ENCODE measurements at places on chromosomes 4 and X. TPM values are rescaled to one million over a fixed set of nuclear protein-coding genes. Genes with fewer than 3 reads are reported as not detected.

The AFP gene
- not detected for total RNA-seq

The ZFP92 gene
- total RNA-seq, result 0.57 TPM

The SHISA3 gene
- total RNA-seq, result 0.64 TPM

- H3K27me3 ChIP-seq, result no peaks in the 10 kb centered on the region
- no peaks in the 10 kb centered on the region for H3K36me3 ChIP-seq
- no peak for DNase-seq
- no peak overlapping the region for H3K4me3 ChIP-seq
- no peaks in the 10 kb centered on the region for H3K4me1 ChIP-seq
These were observed 172.5 kb downstream of the PCDH18 start for GRCh38 chr4:137359691-137360315.

- no peaks in the 10 kb centered on the region for H3K36me3 ChIP-seq
- no peak for DNase-seq
- H3K27me3 ChIP-seq, result no peaks in the 10 kb centered on the region
- no peak overlapping the region for H3K27ac ChIP-seq
- no peaks in the 10 kb centered on the region for H3K4me1 ChIP-seq
These were observed 19.7 kb downstream of the ZFP42 start for GRCh38 chr4:188015025-188015940.

DNA sequence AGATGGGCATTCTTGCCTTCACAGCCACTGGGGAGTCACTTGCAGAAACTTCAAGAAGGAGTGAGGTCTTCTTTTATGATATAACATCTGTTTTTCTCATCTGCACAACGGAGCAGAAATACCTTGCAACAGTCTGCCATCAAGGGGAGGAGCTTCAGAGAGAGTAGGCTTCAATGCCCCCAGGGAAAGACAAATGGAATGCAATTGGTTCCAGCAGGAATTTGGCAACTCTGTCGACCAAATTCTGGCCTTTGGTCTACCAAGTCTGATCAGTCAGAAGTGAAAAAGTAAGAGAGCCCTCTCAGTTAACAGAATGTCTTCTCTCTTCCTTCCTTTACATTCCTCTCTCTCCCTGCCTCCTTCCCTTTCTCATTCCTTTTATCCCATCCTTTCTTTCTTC is 229.3 kb downstream of the IDS start:
- no peaks in the 10 kb centered on the region for H3K27me3 ChIP-seq
- H3K27ac ChIP-seq, result no peak overlapping the region
- DNase-seq, result no peak
- no peak overlapping the region for H3K4me3 ChIP-seq

- H3K36me3 ChIP-seq, result no peaks in the 10 kb centered on the region
- DNase-seq, result no peak
- H3K4me1 ChIP-seq, result no peaks in the 10 kb centered on the region
- no peak overlapping the region for H3K27ac ChIP-seq
- no peak overlapping the region for H3K4me3 ChIP-seq
These were observed 558.2 kb downstream of the ZNF674 start for GRCh38 chrX:45986971-45987370.

- H3K27ac ChIP-seq, result no peak overlapping the region
- no peaks in the 10 kb centered on the region for H3K36me3 ChIP-seq
- H3K27me3 ChIP-seq, result no peaks in the 10 kb centered on the region
- DNase-seq, result no peak
These were observed 222.5 kb downstream of the AFF2 start for GRCh38 chrX:148722966-148723365.

DNA sequence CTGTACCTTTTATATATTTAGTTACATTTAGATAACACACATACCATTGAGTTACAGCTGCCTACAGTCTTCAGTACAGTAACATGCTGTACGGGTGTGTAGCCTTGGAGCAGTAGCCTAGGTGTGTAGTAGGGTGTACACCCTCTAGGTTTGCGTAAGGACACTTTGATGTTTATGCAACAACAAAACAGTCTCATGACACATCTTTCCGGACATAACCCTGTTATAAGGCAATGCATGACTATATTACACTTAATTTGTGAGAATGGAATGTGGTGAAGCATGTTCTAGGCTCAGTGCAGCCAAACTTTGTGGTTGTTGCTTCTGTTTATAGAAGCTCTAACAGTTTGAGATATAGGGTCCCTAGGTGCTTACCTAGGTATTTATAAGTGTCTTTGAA is 65.4 kb downstream of the SPRY1 start:
- no peaks in the 10 kb centered on the region for H3K36me3 ChIP-seq
- H3K27ac ChIP-seq, result no peak overlapping the region
- H3K27me3 ChIP-seq, result no peaks in the 10 kb centered on the region
- H3K4me1 ChIP-seq, result no peaks in the 10 kb centered on the region
- H3K4me3 ChIP-seq, result no peak overlapping the region

GRCh38 chr4:169968999-169969398 is 57.2 kb downstream of the MFAP3L start:
- no peak overlapping the region for H3K4me3 ChIP-seq
- no peaks in the 10 kb centered on the region for H3K4me1 ChIP-seq
- no peaks in the 10 kb centered on the region for H3K27me3 ChIP-seq
- no peak for DNase-seq
- H3K36me3 ChIP-seq, result no peaks in the 10 kb centered on the region

- no peak overlapping the region for H3K4me3 ChIP-seq
- no peaks in the 10 kb centered on the region for H3K27me3 ChIP-seq
- H3K27ac ChIP-seq, result peak overlapping the region; percentile 80
- peaks cover 41% of the 10 kb centered on the region for H3K4me1 ChIP-seq
These were observed 112.7 kb downstream of the BCOR start for GRCh38 chrX:39985071-39985470.

DNA sequence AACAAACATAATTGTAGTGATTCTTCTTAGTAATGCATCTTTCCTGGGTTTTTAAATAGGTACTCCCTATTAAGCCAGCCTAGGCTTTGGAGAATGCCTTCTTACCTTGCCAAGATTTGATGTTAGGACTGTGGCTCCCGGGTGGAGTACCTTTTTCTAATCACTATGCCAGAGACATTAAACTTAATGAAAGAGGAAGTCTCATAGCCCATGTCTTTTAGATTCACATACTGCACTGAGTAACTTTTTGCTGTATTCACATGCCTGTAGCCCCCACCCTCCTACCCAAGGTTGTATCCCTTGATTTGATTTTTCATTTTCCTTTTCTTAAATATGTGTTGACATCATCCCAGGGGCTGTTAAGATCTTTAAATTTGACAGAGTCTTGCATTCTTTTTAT is 104.2 kb upstream of the TLR2 start:
- no peaks in the 10 kb centered on the region for H3K27me3 ChIP-seq
- H3K4me1 ChIP-seq, result no peaks in the 10 kb centered on the region
- DNase-seq, result no peak
- H3K27ac ChIP-seq, result no peak overlapping the region

DNA sequence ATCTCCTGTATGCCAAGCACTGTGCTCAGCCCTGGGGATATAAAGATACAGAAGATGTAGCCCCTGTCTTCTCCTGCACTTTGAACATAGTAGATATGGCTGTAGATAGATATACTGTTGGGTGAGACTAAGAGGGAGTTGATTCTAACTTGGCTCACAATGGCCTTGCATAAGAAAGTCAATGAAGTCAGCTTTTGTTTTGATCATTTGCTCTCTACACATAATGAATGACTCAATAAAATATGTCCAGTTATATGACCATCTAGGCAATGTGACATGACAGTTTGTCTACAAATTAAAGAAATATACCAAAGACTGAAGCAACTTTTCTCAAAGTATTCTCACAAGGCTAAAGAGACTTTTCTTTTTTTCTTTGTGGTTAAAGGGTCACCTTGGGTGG is 147.6 kb upstream of the DIPK2B start:
- H3K36me3 ChIP-seq, result no peaks in the 10 kb centered on the region
- H3K27ac ChIP-seq, result no peak overlapping the region
- H3K4me3 ChIP-seq, result no peak overlapping the region
- H3K27me3 ChIP-seq, result no peaks in the 10 kb centered on the region

DNA sequence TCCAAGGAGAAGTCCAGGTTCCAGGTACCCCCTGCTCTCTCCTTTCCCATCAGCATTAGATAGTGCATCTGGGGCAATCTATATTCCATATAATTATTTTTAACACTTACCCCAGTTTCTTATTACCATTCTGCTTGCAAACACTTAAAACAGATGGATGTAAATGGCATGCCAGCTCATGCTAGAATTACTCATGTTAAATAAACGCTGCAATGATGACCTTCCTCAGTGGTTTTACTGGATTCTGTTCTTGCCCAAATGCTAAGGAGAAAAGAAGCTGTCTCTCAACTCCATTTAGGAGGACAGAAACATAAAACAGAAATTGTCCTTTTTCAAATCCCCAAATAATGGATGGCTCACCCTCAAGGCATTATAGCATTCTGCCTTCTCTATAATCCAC is 161.1 kb downstream of the NLGN4X start:
- no peaks in the 10 kb centered on the region for H3K4me1 ChIP-seq
- H3K27ac ChIP-seq, result no peak overlapping the region
- H3K36me3 ChIP-seq, result no peaks in the 10 kb centered on the region
- H3K27me3 ChIP-seq, result no peaks in the 10 kb centered on the region
- no peak overlapping the region for H3K4me3 ChIP-seq
- no peak for DNase-seq

DNA sequence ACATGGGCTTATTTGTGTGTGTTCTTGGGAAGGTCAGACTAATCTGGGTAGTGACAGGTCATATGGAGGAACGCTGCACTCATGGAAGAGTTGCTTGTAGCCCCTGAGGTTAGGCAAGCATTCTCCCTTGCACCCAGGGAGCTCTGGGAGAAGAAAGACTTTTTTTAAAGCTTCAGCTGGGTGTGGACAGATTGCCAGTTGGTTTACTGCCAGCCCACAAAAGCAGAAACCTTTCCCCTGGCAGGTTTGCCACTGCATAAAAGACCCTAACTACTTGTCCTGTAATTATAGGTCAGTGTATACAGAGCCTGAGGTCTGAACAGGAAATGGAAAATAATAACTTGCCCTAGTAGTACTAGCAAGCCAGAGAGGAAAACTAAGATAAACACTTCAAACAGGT is 7.4 kb upstream of the NFKB1 start:
- no peak for DNase-seq
- no peak overlapping the region for H3K27ac ChIP-seq
- no peak overlapping the region for H3K4me3 ChIP-seq
- no peaks in the 10 kb centered on the region for H3K4me1 ChIP-seq
- H3K36me3 ChIP-seq, result no peaks in the 10 kb centered on the region

GRCh38 chr4:41579043-41579442 is 41.1 kb downstream of the LIMCH1 start:
- no peak overlapping the region for H3K4me3 ChIP-seq
- no peaks in the 10 kb centered on the region for H3K27me3 ChIP-seq
- no peaks in the 10 kb centered on the region for H3K36me3 ChIP-seq
- no peak overlapping the region for H3K27ac ChIP-seq

DNA sequence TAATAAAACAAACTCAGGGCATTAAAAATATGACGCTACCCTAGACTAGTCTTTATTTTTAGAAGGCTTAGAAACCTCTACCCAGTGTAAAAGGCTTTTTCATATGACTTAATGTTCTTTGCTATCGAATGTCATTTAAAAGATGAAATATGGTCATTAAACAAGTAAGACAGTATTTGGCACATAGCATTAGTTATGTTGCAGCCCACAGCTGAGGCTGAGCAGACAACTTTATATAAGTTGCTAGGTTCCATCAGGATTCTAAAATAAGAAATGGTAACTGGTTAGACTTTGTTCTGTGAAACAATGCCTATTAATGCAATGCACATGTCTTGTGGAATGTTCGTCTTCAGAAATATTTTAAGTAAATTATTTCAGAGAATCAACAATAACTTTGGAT is 10.4 kb upstream of the PRSS12 start:
- no peak overlapping the region for H3K4me3 ChIP-seq
- H3K36me3 ChIP-seq, result no peaks in the 10 kb centered on the region
- no peaks in the 10 kb centered on the region for H3K4me1 ChIP-seq
- H3K27me3 ChIP-seq, result no peaks in the 10 kb centered on the region
- DNase-seq, result no peak

DNA sequence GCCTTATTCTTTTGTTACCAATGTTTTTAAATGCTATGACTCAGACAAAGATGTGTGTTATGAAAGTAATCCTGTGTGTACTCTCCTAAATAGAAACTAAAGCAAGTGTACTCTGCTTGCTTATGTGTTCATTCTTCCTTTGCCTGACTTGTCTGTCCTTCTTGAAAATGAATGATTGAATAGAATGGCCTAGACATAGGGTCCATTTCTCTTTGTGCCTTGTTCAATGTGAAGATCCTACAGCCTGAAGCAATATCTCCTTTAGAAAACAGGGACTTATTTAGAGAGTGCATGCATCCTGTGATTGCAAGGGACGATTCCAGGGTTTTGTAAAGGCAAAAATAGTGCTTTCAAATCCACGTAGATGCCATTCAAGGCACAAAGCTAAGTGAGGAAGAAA is 343.6 kb upstream of the TACR3 start:
- H3K4me1 ChIP-seq, result no peaks in the 10 kb centered on the region
- H3K36me3 ChIP-seq, result no peaks in the 10 kb centered on the region
- H3K27me3 ChIP-seq, result no peaks in the 10 kb centered on the region
- no peak overlapping the region for H3K27ac ChIP-seq

DNA sequence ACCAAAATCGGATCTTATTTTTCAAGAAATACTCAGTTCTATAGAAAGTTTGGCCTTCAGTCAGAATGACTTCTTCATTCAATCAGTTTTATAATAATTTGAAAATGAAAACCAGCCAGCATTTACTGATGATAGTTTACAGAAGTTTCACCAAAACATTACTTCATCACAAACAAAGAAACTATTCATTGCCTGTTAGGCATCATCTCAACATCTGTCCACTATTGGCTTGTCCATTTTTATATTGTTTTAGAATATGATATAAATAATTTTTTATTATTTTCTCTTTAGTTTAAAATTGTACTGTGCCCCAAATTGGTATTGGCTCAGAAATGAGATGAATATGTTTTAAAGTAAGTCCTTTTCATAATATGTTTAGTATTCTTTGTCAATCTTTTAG is 38.4 kb downstream of the FAT4 start:
- no peaks in the 10 kb centered on the region for H3K4me1 ChIP-seq
- H3K27me3 ChIP-seq, result no peaks in the 10 kb centered on the region
- no peaks in the 10 kb centered on the region for H3K36me3 ChIP-seq
- no peak overlapping the region for H3K4me3 ChIP-seq
- no peak for DNase-seq

GRCh38 chr4:42411803-42412202 is 14.5 kb downstream of the SHISA3 start:
- H3K27ac ChIP-seq, result no peak overlapping the region
- no peak overlapping the region for H3K4me3 ChIP-seq
- no peaks in the 10 kb centered on the region for H3K4me1 ChIP-seq
- DNase-seq, result no peak
- no peaks in the 10 kb centered on the region for H3K36me3 ChIP-seq
- no peaks in the 10 kb centered on the region for H3K27me3 ChIP-seq

GRCh38 chr4:108492816-108493595 is 127.4 kb upstream of the RPL34 start:
- no peaks in the 10 kb centered on the region for H3K36me3 ChIP-seq
- no peaks in the 10 kb centered on the region for H3K4me1 ChIP-seq
- no peak overlapping the region for H3K4me3 ChIP-seq
- H3K27ac ChIP-seq, result no peak overlapping the region

DNA sequence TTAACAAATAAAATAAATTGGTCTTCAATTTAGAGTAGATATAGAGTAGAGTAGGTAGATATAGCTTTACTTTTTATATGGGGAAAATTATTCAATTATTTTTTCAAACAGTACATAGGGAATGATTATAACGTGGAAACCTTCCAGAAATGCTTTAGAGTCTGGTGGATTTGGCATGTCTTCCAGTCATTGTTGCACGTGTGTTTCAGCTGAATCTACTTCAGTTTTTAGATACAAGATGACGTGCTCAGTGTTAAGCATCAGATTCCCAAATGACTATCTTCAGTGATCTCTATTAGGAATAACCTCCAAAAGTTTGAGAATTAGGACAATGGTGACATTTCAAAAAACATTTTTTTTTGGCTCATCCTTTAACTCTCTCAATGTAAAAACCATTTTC is 616.9 kb downstream of the ANKRD50 start:
- no peaks in the 10 kb centered on the region for H3K36me3 ChIP-seq
- H3K4me1 ChIP-seq, result no peaks in the 10 kb centered on the region
- no peak overlapping the region for H3K27ac ChIP-seq
- DNase-seq, result no peak
- no peaks in the 10 kb centered on the region for H3K27me3 ChIP-seq

Measured in esophagus squamous epithelium (tissue), 5 donors.